Brain pericyte (primary cell): ENCODE measurements at places on chromosomes 16 and 17.

DNA sequence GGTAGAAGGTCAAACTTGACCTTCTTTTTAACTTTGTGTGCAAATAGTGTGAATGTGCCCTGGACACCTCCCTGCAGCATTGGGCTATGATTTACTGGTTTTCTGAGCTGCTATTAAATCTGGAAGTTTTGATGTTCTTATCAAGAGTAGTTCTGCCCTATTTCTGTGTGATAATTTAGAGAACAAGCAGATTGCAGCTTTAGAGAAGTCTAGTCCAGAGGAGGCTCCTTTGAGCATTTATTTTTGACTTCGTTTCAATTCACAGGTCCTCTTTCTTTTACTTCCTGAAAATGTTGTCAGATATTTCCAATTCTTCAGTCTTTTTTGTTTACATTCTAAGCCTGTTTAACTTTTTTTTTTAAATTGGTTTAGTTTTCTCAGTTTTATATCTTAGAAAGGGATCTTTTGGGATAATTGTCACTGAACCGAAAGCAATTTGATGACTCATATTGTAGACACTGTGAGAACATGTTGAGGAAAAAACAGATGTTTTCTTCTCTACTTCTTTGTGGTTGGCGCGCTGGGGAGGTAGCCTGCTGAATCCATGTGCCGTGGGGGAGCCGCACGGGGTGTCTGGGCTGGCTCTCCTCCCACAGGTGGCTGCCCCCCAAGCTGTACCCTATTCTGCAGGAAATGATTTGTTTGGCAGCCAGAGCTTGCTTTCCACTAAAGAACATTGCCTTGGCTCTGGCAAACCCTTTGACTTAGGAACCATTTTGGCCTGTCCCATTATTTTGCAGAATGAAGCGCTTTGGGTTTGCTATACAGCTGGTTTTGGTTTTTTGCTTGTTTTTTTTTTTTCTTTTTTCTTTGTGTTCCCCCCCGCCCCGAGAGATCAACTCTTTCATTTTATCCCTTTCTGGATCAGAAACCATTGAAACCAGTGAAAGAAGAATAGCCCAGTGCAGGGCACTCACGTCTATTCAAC, 53.4 kb downstream of the MFSD11 start:
- peak; percentile 43 for DNase-seq

- no peak for DNase-seq
Observed at GRCh38 chr16:81401035-81401950, 43.3 kb upstream of the CMIP start.

DNA sequence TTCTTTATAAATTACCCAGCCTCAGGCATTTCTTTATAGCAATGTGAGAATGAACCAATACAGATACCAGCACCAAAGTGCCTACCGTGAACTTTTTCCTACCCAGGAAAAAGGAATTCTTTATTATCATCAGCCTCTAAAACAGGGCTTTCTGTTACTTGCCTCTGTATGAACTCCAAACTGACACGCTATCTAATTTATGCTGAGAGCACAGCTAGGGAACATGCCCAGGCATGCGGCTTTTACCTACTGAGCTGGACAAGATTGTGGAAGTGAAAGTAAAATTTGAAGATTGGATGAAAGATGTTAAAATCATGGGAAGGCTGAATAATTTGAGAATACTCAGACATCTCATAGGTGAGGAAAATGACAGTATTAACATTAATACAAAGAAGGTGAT, 24.4 kb upstream of the ADCY9 start:
- DNase-seq = no peak

GRCh38 chr17:34358631-34359030, 2.4 kb downstream of the CCL13 start:
- no peak for DNase-seq

- DNase-seq = no peak
Observed at GRCh38 chr17:73142872-73143381, 21.9 kb upstream of the SSTR2 start.

DNA sequence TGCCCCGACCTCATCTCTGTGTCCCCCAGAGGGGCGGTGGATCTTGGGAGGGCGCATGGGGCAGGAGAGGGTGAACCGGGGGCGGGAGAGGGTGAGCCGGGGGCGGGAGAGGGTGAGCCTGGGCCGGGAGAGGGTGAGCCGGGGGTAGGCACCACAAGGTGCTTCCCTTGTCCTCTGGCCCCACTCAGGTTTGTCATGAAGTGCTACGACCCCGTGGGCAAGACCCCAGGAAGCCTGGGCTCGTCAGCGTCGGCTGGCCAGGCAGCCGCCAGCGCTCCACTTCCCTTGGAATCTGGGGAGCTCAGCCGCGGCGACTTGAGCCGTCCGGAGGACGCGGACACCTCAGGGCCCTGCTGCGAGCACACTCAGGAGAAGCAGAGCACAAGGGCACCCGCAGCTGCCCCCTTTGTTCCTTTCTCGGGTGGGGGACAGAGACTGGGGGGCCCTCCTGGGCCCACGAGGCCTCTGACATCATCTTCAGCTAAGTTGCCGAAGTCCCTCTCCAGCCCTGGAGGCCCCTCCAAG, 18.9 kb downstream of the ASPSCR1 start:
- no peak for DNase-seq
